Neural cell (in vitro differentiated cells): ENCODE measurements at places on chromosomes 12 and 14. TPM values are rescaled to one million over a fixed set of nuclear protein-coding genes. Genes with fewer than 3 reads are reported as not detected.

The GNB3 gene
- polyA plus RNA-seq = 18.8 and 19.0 TPM in 2 replicates

The SIX4 gene
- polyA plus RNA-seq = 1.1 and 1.3 TPM in 2 replicates

The CELA1 gene
- polyA plus RNA-seq = not detected in 2 replicates

The WNT1 gene
- polyA plus RNA-seq = not detected in 2 replicates

The FSCB gene
- not detected in 2 replicates for polyA plus RNA-seq

The TAMALIN gene
- polyA plus RNA-seq = 5.4 and 6.1 TPM in 2 replicates

The TMPRSS12 gene
- polyA plus RNA-seq = not detected in 2 replicates

The GNPTAB gene
- polyA plus RNA-seq = 80.0 and 87.2 TPM in 2 replicates

The SELPLG gene
- 0.62 TPM in 1 of 2 replicates, not detected in the other for polyA plus RNA-seq

The RASAL1 gene
- polyA plus RNA-seq = 0.14 and 0.15 TPM in 2 replicates

The OASL gene
- polyA plus RNA-seq = 0.42 TPM in 1 of 2 replicates, not detected in the other

The TAS2R9 gene
- 0.32 and 1.6 TPM in 2 replicates for polyA plus RNA-seq

The OTUB2 gene
- polyA plus RNA-seq = 2.5 and 2.8 TPM in 2 replicates

The PRR4 gene
- polyA plus RNA-seq = 4.8 and 5.0 TPM in 2 replicates

The FITM1 gene
- polyA plus RNA-seq = 0.62 and 0.88 TPM in 2 replicates

The DIO2 gene
- polyA plus RNA-seq = 1.3 and 2.1 TPM in 2 replicates

The GUCY2C gene
- polyA plus RNA-seq = 0.06 TPM in 1 of 2 replicates, not detected in the other
